ENCODE measurements at places on chromosomes 11 and 22.

GRCh38 chr11:10858439-10859325 lies 829 bp upstream of the ZBED5 start:
- peak; percentile 68 for DNase-seq

DNA sequence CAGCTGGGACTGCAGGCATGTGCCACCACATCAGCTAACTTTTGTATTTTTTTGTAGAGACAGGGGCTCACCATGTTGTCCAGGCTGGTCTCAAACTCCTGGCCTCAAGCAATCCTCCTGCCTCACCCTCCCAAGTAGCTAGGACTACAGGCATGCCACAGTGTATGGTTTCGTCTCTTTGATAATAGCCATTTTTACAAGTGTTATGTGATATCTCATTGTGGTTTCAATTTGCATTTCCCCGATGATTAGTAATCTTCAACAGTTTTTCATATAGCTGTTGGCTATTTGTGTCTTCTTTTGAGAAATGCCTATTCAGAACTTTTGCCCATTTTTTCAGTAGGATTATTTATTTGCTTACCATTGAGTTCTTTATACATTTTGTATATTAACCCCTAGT lies 9.0 kb upstream of the MTMR3 start:
- no peak for DNase-seq

GRCh38 chr22:38303974-38304373 lies 13.3 kb downstream of the CSNK1E start:
- no peak for DNase-seq

- DNase-seq = no peak
Measured at GRCh38 chr11:116857316-116857715, 19.9 kb upstream of the APOA1 start.

- DNase-seq = no peak
Measured at GRCh38 chr11:24064309-24064903, 432.4 kb upstream of the LUZP2 start.

DNA sequence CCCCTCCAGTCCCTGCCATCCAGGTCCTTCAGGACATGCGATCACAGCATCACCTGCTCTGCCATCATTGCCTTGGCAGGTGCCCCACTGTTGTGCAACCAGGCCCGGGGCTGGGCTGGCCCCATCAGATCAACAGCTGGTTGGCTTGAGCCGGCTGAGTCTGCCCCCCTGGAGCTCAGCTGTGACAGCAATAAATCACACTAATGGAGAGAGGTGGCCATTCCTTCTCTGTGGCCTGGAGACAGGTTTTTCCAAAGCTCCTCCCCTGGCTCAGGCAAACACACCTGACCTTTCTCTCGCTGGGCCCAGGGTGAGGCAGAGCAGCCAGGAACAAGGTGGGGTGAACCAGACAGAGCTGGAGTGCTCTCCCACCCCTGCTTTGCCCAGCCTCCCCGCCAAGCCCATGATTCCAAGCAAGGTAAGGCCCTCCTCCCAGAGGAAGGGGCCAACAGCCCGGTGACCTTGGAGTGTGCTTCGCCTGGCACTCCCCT lies 8.9 kb upstream of the FXYD2 start:
- DNase-seq = peak; percentile 6

GRCh38 chr22:28977060-28977459 lies 84.6 kb downstream of the C22orf31 start:
- no peak for DNase-seq

DNA sequence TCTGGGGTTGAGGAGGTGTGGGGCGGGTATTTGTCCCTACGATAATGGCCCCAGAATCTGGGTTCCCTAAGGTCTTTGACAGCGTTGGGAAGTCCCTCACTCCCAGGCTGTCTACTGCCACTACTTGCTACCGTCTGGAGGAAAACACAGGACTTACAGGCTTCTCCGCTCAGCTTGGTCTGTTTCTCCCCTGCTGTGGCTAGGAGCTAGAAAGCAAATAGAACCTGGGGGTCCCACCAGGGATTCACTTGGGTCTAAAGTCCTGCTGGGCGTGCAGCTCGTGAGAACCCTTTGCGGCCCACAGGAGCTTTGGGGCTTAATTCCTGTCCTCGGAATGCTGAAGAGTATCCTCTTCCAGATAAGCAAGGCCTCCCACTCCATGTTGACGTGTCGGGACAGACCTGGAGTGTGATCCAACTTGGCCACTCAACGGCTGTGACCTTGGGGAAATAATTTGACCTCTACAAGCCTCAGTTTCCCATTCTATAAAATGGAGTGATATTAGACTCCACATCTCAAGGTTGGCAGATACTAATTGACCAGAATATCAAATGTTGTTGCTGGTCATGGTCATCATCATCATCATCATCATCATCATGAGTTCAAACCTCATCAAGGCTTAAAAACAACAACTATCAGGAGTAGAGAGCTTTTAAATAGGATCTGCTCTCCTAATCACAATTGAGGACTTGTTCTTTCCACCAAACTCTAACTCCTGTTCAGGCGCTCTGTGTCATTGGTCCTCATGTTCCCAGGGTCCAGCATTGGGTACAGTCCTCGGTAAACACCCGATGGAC lies 1.7 kb upstream of the MYBPC3 start:
- no peak for DNase-seq

Measured in activated T-cell treated with anti-CD3 and anti-CD28 coated beads, Interleukin-2, amount 50 U/mL, for 48 hours (primary cell).